ENCODE measurements at places on chromosomes 5 and 9.

DNA sequence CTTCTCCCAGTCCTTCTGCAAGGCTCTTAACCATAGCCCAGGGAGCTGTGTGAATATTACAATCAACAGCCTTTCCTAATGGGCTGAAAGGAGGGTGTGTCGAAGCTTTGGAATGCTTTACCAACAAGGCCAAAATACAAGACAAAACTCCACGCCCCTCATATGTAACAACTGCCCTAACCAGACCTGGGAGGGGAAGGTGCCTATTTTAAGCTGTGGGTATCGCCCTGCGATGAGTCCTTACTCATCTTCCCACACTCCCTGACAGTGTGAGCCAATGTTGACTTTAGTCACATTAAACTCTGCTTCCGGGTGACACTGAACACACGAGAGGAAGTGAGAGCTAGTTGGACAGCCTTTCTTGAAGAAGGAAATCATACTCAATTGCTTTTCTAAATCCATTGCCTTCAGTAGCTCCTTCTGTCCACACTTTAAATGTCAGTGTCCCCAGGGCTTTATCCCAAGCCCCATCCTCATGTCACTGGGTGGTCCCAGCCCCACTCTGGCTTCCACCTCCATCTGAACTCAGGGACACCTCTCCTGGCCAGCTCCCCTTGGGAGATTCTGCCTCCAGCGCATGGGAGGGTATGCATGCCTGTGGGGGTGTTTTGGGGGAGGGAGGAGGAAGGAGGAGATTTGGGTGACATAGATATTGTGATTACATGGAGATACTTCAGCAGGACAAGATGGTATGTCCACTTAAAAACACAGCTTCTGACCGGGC is 6.5 kb upstream of the TBC1D9B start:
- peak; percentile 20 for DNase-seq

DNA sequence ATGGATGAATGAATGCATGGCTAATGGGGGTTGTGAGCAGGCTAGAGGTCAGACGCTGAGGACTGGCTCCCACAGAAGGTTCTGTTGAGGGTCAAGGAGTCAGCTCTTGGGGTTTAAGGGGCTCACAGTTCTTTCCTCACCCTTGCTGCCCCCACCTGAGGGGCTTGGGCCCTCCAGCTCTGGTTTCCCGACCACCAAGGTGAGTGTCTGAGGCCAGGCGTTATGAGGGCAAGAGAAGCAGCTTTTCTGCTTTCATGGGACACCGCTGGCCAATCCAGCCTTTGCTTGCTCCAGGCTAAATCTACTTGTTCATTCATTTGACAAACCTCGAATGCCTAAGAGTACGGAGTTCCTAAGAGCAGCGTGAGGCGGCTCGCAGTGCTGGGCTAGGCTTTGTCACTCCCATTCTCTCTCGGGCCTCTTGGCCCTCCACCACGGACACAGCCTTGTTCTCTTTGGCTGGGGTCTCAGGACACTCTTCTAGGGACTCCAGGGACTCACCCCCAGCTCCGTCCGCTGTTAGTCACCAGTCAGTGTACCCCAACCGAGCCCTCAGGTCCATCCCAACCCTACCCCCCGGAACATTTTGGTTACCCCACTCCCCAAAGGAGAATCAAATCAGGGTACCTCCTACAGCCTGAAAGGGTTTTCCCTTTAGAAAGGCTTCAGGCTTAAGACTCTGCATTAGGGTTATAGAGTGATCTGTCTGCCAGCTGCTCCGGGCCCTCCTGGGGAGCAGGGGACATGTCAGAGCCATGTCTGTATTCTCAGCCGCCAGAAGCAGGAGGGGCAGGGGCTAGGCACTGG is 210.1 kb upstream of the MVB12B start:
- DNase-seq: no peak

DNA sequence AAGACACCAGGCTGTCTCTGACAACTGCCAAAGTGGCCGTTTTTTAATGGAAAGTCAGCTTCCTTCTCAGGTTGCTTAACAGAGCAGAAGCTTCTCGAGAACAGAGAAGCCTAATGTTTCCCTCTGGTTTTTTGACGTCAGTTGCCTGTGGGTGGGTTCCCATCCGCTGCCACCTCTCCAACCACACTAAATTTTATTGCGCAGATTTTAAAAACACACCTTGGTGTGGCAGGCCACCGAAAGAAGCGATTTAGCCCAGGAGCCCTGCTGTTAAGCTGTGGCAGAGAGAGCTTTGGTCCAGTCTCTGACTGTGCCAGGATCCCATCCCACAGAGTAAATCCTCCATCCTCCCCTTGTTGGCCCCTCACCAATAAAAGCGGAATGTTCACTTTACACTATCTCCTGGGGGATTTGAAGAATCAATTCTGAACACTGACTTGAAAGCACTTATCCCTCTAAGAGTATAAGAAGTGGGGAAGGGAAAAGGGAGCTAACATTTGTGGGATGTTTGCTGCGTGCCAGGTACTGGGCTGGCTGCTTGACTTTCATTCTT is 181.6 kb downstream of the AOPEP start:
- DNase-seq: no peak

DNA sequence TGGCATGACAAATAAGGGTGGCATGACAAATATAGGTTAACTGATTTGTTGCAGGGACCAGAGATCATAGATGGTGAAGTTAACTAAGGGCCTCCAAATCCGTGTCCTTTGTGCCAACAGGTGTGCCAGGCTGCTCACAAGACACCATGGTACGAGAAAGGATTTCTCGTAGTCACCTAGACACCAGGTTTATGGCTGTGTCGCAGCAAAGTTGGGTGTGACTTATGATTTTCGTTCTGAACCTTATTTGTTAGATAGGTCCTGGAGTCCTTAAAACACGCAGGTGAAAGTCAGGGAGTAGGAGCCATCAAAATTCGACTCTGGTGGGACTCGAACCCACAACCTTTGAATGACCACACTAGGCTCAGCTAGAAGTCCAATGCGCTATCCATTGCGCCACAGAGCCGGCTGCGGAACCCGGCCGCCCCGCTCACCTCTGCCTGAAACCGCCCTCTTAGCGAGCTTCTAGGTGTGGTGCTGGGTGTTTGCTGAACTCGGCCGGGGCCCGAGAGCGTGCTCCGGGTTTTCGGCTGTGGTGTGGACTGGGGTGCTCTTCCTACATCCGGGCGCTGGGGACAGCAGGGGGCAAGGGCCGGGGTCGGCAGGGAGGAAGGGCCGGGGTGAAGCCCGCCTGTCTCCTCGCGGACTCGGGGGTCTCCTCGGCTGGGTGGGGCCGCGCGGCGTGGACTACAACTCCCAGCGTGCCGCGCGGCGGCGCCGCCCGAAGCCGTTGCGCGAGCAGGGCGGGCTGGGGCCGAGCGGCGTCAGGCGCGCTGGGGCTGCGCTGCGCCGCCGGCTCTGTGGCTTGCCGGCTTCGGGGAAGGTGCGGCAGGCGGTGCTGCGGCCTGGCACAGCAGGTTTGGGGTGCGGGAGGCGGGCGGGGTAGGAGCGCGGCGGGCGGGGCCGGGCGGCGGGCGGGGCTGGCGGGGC is at the start of gene SLC27A4:
SLC27A4 (plus strand) TSS at position 767 of the 930 bp plus-strand sequence. CDS start 2,606 bp downstream, outside the sequence.
- peak; percentile 74 for DNase-seq

- no peak for DNase-seq
Measured at GRCh38 chr5:150116667-150117400, 30.5 kb upstream of the CSF1R start.

DNA sequence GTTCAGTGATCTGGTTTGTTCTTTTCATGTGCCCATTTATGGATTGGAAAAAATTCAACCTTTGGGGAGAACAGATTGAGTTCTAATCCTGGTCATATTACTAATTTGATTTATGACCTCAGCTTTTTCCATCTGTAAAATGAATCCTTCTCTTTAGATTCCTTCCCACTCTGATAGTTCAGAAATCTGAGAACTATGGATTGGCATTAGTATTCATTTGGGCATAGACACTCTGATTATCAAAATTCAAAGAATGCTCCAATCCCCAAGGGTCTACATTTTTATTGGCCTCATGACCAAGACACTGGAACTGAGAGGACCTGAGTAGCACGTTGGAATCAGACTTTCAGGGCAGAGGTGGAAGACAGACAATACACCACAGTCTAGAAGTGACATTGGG is 405.9 kb upstream of the PAPPA start:
- no peak for DNase-seq

DNA sequence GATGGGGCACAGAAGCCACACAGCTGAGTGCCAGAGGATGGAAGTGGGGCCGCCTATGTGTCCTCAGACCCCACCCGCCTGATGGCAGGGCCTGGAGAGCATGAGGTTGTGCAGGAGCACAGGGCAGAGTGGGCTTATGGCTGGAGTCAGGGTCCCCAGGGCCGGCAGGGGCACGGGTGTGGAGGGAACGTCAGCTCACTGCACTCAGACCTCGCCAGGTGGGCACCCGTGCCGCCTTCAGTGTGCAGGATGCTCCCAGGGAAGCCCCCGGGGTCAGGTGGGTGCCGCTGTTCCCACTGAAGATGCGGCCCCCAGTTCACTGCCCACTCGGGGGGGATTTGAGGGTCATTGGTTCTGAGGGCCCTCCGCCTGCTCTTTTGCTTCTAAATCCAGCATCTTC is 34.9 kb downstream of the EXOC3 start:
- DNase-seq: no peak

DNA sequence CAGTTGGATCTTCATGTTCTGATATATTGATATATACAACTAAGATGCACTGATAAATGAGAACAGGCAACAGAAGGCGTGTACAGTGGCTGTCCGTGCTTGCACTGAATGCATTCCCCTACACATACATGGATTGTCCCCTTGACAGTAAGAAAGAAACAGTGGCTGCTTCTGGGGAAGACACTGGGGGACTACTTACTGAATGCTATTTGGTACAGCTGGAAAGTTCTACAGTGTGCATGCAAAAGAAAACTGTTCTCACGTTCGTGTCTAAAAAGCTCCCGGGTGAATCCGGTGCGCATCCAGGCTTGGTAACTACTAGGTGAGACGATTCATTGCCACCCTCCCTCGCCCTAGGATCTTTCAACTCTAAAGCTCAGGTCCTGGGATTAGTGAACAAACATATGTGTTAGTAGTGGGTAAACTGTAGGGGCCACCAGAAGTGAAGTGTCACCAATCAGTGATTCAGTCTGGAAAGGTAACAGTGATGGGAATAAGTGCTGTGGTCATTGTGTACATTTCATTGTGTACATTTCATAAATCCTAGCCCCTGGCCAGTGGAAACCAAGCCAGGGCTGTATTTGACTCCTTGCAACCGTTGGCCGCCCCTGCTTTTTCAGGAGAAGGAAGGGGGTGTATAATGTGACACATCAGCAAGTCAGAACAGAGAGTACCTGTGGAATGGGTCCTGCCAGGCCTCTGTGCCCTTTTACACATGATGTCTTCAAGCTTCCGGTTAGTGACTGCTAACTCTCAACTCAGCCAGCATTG is 46.3 kb upstream of the BOD1 start:
- DNase-seq: no peak

DNA sequence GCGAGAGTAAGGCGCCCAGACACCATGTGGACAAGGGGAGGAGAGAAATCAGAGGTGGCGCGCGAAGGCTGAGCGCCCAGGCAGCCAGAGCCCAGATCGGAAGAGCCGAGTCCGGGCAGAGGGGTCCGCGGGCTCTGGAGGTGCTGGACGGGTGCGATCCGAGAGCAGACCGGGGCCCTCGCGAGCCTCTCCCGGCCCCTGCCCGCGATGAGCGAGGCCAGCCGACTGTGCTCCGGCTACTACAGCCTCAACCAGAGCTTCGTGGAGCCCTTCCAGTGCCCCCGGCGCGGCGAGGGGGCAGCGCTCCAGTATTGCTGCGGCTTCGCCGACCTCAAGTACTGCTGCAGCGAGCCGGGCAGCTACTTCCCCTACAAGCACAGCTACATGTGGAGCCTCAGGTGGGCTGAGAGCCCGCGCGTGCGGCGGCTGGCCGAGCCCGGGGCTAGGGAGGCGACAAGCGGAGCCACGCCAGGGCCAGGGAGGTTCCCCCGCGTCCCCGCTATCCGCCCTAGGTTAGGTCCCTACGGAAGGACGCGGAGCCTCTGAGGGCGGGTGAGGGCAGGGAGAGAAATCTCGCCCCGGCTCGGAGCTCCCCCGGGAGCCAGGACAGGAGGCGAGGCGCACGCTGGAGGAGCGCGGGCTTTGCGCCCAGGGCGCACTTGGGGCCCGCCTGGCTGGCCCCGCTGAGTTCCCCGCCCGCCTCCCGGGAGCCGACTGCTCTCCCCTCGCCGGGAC is at the start of gene SHISAL2B:
SHISAL2B (plus strand) TSS at position 87 of the 735 bp plus-strand sequence; CDS start at position 208, 121 bp downstream.
- DNase-seq: no peak

Measured in kidney capillary endothelial cell (primary cell).